Fibroblast of lung (primary cell): ENCODE measurements at places on chromosomes 16 and 17. TPM values are rescaled to one million over a fixed set of nuclear protein-coding genes. Genes with fewer than 3 reads are reported as not detected.

Gene KRTAP9-3
- total RNA-seq, result not detected in 2 replicates

DNA sequence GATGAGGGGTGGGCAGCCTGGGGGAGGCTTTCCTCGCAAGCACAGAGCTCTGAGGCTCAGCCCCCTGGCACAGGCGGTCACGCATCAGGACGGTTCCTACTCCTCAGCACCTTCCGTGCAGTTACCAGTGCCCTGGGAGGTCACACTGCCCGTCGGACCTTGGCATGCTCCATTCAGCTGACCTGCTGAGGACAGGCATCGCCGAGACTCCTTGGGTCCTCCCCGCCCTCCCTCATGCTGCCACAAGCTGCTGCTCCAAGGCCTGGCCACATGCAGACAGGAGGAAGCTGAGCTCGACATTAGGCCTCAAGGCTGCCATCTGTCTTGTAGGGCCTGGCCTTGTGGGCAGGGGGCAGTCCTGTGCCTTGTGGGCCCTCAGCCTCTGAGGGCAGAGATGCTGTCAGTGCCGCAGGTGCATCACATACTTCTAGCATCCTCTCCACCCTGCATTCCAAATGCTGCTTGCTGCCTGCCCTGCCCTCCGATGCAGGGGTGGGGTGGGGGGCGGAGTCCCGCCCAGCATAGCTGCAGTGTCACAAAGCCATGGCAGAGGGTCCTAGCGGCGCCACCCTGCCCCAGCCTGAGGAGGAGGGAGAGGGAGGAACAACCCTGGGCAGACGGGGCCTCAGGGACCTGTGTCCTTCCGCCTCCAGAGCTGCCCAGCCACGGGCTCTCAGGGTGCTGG, 9.3 kb downstream of the C16orf90 start:
- no peak overlapping the region for H3K27ac ChIP-seq
- H3K4me1 ChIP-seq, result no peaks in the 10 kb centered on the region
- DNase-seq, result no peak
- H3K27me3 ChIP-seq, result no peaks in the 10 kb centered on the region
- H3K4me3 ChIP-seq, result no peak overlapping the region

- H3K27ac ChIP-seq, result no peak overlapping the region
- H3K4me1 ChIP-seq, result no peaks in the 10 kb centered on the region
- no peaks in the 10 kb centered on the region for H3K36me3 ChIP-seq
- peak; percentile 19 for DNase-seq
- no peak overlapping the region for H3K4me3 ChIP-seq
These were observed 66.9 kb upstream of the RCVRN start for GRCh38 chr17:9971991-9972390.

DNA sequence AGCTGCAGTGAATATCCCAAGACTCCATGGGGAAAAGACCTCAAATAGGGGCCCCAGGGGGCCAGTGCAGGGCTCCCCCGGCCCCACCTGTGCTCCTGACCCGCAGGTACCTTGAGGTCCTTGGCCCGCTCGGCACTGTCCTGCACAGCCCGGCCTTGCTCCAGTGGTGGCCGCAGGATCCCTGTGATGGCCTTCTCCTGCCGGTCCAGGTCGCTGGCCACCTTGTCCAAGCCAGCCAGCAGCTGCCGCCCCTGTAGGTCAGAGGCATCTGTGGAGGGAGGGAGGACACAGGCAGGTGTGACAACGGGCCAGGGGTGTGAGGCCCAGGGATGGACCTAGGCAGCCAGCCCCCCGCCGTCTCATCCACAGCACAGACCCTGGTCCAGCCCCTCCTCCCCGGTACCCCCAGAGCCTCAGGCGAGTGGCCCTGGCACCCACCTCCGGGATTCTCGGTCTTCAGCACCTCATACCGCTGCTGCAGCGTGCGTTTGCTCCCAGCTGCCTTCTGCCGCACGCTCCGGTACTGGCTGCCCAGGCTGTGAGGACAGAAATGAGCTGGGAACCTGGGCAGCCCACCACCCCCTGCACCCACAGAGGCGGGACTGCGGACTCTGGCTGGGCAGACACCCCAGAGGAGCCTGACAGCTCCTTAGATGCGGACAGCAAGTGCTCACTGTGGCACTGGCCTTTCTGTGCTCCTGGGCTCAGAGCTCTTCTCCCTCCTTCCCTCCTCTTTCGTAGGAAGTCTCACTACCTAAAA, 43.7 kb downstream of the PPL start:
- no peak overlapping the region for H3K4me3 ChIP-seq
- no peak for DNase-seq
- H3K27me3 ChIP-seq, result no peaks in the 10 kb centered on the region
- no peak overlapping the region for H3K27ac ChIP-seq

- no peaks in the 10 kb centered on the region for H3K4me1 ChIP-seq
- no peaks in the 10 kb centered on the region for H3K27me3 ChIP-seq
- no peak overlapping the region for H3K27ac ChIP-seq
These were observed 462.6 kb upstream of the MAF start for GRCh38 chr16:80063031-80063712.

DNA sequence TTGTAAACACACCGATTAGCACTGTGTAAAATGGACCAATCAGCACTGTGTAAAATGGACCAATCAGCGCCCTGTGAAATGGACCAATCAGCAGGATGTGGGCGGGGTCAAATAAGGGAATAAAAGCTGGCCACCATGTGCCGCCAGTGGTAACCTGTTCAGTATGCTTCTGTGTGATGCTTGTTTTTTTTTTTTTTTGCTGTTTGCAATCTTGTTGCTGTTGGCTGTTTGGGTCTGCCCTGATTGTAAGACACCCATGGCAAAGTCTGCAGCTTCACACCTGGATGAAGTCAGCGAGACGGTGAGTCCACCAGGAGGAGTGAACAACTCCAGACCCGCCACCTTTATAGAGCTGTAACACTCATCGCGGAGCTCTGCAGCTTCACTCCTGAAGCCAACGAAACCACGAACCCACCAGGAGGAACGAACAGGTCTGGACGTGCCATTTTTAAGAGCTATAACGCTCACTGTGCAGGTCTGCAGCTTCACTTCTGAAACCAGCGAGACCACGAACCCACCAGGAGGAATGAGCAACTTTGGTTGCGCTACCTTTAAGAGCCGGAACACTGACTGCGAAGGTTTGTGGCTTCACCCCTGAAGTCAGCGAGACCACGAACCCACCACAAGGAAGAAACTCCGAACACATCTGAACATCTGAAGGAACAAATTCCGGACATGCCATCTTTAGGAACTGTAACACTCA, 85.0 kb upstream of the MED9 start:
- H3K27me3 ChIP-seq, result peaks cover 2% of the 10 kb centered on the region
- H3K27ac ChIP-seq, result no peak overlapping the region
- H3K4me3 ChIP-seq, result no peak overlapping the region
- peak; percentile 57 for DNase-seq
- H3K4me1 ChIP-seq, result no peaks in the 10 kb centered on the region
- H3K36me3 ChIP-seq, result no peaks in the 10 kb centered on the region
